Spleen (tissue), 13 donors: ENCODE measurements at places on chromosomes 7 and 10. TPM values are rescaled to one million over a fixed set of nuclear protein-coding genes. Genes with fewer than 3 reads are reported as not detected.

The HYAL4 gene
- not detected for polyA plus RNA-seq

The SLC18A3 gene
- not detected for polyA plus RNA-seq

The STEAP1B gene
- 22.5 TPM for polyA plus RNA-seq

The NKX1-2 gene
- polyA plus RNA-seq, result not detected

The THNSL1 gene
- 2.6 TPM for polyA plus RNA-seq

The ANKRD2 gene
- polyA plus RNA-seq, result 0.18 TPM

The MET gene
- 0.96 TPM for polyA plus RNA-seq

The PITX3 gene
- not detected for polyA plus RNA-seq

The CALCR gene
- not detected for polyA plus RNA-seq

The TUBB8 gene
- polyA plus RNA-seq, result 0.76 TPM

The PRRT4 gene
- 0.28 TPM for polyA plus RNA-seq

The HGF gene
- 0.87 TPM for polyA plus RNA-seq

The ITIH5 gene
- 1.1 TPM for polyA plus RNA-seq

The COL1A2 gene
- polyA plus RNA-seq, result 39.7 TPM

The SLC29A3 gene
- 7.7 TPM for polyA plus RNA-seq

The CTTNBP2 gene
- 1.4 TPM for polyA plus RNA-seq

The TAC1 gene
- polyA plus RNA-seq, result 18.6 TPM

The MAGI2 gene
- polyA plus RNA-seq, result 1.4 TPM

The UFSP1 gene
- polyA plus RNA-seq, result 6.9 TPM
